AG04450 (cell line): ENCODE measurements at places on chromosomes 1 and 21.

- no peak for DNase-seq
Measured at GRCh38 chr1:209768354-209768774, 12.5 kb downstream of the TRAF3IP3 start.

- DNase-seq = no peak
Measured at GRCh38 chr1:209023790-209024189, 559.7 kb upstream of the CAMK1G start.

GRCh38 chr1:206608108-206608698 lies 4.1 kb downstream of the EIF2D start:
- DNase-seq = no peak

- no peak for DNase-seq
Measured at GRCh38 chr1:55353707-55354620, 138.8 kb upstream of the USP24 start.

DNA sequence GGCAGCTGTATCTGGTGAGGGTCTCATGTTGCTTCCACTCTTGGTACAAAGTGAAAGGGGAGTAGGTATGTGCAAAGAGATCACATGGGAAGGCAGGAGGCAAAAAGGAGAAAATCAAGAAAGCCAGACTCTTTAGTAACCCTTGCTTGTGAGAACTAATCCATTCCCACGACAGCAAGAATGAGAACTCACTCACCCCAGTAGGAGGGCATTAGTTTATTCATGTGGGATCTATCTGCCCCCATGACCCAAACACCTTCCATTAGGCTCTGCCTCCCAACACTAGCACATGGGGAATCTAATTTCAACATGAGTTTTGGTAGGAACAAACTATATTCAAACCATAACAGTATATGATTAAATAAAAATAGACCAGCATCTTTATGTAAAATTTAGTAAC lies 57.6 kb downstream of the ZNHIT6 start:
- no peak for DNase-seq

DNA sequence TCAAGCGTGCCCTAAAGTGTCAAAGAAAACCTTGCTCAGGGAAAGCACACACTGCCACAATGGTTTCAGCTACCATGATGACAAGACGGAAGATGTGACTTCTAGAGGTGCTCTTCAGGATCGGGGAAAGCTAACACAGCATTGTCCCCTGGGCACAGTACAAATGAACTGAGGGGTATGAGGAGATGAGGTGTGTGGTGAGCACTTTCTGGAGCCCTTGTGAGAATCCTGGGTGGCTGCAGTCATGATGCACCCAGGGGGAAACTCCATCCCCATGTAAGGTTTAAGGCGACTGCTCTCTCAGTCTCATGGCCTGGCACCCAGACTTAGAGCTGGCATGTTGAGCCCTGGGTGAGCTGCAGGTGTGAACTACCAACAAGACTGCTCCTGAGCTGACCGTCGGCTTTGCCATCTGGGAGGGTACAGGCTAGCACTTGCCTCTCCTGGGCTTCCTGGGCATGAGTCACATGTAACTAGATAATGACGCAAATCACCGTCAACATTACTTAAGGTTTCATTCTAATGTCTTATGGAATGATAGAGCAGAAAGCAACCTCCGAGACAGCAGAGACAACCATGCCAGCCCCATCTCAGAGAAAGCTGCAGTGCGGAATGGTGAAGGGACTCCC lies 144.6 kb downstream of the CLIC6 start:
- DNase-seq = peak; percentile 48

DNA sequence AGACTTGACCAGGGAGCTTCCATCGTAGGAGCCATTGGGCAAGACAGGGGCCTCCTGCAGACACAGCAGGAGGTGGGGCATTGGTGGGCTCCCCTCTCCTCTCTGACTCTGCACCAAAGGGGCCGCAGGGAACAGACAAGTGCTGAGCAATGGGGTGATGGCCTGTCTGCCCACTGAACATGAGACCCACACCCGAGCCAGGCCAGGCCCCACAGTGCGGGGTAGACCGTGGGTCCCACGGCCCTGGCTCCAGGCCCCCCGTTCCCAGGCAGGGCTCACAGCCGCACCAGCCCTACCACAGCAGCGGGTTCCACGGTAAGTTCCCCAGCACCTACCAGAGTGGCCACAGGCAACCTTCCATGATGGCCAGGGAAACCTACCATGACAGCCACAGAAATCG lies 45.9 kb downstream of the CHD5 start:
- no peak for DNase-seq

DNA sequence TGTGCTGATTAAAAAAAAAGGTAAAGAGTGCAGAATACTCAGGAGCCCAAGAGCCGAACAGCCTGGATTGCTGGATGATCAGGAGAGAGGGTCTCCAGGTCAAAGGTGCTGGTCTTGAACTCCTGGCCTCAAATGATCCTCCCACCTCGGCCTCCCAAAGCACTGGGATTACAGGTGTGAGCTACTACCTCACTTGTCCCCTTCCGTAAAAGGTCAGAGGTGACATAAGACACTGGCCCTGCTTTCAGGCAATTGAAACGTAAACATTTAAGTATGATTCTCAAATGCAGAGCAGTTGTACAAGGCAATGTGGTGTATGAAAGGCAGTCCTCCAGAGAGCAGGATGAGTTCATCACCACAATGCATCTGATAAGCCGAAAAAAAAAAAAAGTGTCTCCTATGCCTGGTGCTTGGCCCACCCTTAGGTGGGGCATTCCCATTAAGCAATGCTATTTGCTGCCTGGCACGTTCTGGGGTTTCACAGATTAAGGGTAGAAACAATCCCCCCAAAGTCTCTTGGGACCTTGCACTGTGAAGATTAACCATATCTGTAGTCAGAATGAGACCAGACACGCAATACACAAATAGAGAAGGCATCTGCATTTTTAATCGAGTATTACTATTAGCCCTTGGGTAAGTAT lies 47.7 kb downstream of the PARP1 start:
- DNase-seq = no peak

GRCh38 chr1:185355947-185356346 lies 38.9 kb upstream of the IVNS1ABP start:
- no peak for DNase-seq

GRCh38 chr1:229258031-229258756 lies 12.7 kb upstream of the RAB4A start:
- peak; percentile 30 for DNase-seq
